ENCODE measurements at places on chromosomes 1 and 21. TPM values are rescaled to one million over a fixed set of nuclear protein-coding genes. Genes with fewer than 3 reads are reported as not detected.

INKA2 gene
- not detected for total RNA-seq

ATP5IF1 gene
- 78.0 TPM for total RNA-seq

HFM1 gene
- total RNA-seq: not detected

PADI3 gene
- not detected for total RNA-seq

LCE2B gene
- not detected for total RNA-seq

GOLT1A gene
- 0.30 TPM for total RNA-seq

KCNH1 gene
- not detected for total RNA-seq

SPRR2F gene
- not detected for total RNA-seq

OLIG2 gene
- total RNA-seq: not detected

SH3D21 gene
- 1.9 TPM for total RNA-seq

LCE2A gene
- not detected for total RNA-seq

RRP1 gene
- 27.7 TPM for total RNA-seq

MEX3A gene
- 0.27 TPM for total RNA-seq

FOXE3 gene
- total RNA-seq: not detected

CNTN2 gene
- not detected for total RNA-seq

SLC9C2 gene
- total RNA-seq: not detected

AVPR1B gene
- not detected for total RNA-seq

MFSD2A gene
- 2.7 TPM for total RNA-seq

ACBD6 gene
- total RNA-seq: 28.8 TPM

REN gene
- total RNA-seq: not detected

MAN1C1 gene
- total RNA-seq: 46.9 TPM

PLXNA2 gene
- total RNA-seq: 0.77 TPM

CFHR3 gene
- not detected for total RNA-seq

IPO9 gene
- total RNA-seq: 20.1 TPM

CDKN2C gene
- total RNA-seq: 4.3 TPM

TMEM54 gene
- not detected for total RNA-seq

PIGR gene
- total RNA-seq: not detected

RNF187 gene
- 40.7 TPM for total RNA-seq

CTSE gene
- total RNA-seq: not detected

GPR3 gene
- 0.19 TPM for total RNA-seq

VWA1 gene
- not detected for total RNA-seq

ATP1A4 gene
- 0.22 TPM for total RNA-seq

TSTD1 gene
- total RNA-seq: 40.3 TPM

ERICH3 gene
- not detected for total RNA-seq
